ENCODE measurements at places on chromosomes 2 and 18.

DNA sequence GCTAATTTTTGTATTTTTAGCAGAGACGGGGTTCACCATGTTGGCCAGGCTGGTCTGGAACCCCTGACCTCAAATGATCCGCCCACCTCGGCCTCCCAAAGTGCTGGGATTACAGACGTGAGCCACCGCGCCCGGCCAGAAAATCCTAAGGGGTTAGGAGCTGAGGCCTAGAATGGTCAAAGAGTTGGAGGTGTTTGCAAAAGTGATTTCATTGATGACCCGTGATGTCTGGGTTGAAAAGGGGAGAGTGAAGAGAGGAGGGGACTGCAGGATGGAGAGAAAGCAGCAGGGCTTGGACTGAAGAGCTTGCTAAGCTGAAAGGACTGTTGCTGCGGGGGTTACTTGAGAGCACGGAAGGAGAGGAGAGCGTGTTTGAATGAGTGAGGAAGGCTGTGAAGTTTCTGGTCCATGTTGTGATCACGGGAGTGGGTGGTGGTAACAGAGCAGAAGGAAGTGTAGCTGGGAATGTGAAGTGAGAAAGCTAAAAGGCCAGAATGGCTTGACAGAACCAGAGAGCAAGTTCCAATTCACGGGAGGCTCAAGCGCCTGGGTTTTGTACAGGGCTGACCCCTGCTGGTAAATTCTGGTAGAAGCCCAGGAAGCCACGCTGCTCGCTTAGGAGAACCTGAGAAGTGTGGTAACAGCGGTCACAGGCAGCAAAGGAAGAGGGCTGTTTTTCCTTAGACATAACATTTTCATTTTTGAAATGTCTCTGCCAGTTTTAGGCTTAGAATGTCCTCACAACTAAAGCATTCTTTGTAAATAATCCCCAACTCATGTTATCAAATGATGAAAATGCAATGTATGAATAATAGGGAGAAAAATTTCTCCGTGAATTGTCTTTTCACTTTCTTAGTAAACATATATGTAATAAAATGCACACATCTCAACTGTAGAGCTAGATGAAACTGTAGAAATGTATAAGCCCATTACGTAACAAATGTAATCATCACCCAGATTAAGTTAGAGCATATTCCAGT lies 40.5 kb upstream of the ACTR2 start:
- peak; percentile 55 for DNase-seq

DNA sequence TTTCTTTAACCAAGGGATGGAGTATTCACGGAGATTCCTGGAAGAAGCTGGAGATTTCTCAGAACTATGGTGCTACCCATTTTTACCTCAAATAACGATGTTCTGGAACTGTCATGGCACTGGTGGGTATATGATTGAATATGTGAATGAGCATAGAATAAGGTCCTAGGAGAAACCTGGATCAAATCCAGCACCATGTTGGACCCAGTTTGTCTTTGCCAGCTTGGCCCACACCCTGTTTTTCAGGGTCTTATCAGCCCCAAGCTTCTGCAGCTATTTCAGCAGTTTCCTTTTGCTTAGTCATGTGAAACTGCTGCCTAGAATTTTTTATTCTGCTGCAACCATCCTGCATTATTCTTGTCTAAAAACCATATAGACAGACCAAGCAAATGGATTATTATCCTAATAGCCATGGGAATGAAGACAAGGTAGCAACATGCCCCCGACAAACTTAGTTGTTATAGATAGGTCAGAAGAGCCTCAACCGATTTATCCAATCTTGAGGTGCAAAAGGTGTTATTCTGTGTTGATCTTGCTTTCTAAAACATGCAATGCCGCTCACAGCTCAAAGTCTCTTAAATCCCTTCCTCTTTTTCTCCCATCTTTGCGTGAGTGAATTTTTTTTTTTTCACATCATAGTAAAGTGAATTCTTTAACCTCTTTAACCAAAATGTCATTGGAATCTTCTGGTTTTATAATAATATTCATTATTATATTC lies 133.6 kb downstream of the PRPF40A start:
- no peak for DNase-seq

DNA sequence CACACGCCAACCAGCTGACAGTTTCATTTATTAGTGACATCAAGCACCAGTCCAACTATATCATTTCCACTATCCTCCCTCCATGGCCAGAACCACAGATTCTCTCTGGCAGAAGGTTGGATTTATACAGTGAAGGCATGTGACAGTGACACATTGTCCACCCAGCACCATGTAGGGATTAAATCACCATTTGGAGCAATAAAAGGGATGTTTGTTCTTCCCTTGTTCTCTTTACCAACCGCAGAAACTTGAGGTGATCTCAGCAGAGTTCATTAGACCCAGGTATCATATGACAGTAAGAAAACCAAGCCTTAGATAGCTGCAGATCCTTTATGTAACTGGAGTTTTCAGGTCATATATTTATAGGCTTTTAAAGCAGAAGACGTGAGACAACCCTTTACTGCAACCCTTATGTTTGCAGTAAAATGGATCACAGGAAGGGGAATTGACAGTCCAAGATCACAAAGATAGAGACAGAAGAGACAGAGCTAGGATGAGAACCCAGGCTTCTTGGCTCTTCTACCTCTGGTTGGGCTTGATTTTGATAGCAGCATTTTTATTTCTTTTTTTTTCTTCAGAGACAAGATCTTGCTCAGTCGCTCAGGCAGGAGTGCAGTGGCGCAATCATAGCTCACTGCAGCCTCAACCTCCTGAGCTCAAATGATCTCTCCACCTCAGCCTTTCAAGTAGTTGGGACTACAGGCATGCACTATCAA lies 80.1 kb downstream of the XDH start:
- DNase-seq: no peak

DNA sequence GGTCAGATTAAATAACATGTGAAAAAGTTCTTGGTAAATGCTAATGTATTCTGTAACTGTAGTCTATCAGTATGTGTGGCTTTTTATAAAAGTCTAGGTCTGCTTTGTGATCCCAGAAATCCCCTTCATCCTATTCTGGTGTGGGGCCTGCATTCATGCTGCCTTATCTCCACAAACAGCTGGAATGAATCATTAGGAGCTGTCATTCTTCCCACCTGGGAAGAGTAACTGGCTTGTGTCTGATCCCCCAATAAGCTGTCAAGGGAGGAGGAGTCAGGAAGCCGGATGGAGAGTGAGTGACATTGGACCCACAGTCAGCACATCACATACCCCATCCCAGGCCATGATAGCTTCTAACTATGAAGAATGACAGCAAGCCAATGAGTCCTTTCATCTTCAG lies 81.1 kb upstream of the EPHA4 start:
- no peak for DNase-seq

DNA sequence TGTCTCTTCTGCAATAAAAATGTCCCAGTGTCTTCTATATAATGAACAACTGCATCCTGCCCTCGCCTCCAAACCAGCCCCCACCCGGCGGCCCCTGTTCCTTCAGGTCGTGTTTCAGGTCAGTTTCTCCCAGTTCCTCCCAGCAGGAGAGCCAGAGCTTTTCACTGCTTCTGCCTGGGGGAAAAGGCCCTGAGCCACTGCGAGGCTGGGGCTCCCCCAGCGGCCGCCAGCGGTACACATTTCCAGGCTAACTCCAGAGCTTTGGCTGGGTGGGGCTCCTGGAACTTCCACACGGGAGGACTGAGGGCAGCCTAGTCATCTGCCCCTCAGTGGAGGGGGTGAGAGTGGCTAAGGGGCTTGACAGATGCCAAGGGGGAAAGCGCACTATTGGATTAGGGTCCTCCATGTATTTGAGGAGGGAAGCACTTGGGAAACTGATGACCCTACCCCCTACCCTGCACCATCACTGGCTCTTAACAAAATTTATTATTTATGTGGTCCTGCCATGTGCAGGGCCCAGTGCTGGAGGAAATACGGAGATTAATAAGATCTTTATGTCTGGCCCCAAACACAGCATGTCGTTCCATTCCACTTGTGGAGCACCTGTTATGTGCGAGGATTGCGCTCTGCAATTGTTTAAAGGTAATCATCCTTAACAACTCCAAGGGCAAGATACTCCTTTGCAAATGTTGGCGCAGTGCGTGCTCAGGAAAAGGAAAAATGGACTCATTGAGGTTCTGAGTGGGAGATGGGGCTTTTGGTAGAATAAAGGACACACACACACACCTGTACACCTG lies 17.3 kb upstream of the CYS1 start:
- peak; percentile 36 for DNase-seq

DNA sequence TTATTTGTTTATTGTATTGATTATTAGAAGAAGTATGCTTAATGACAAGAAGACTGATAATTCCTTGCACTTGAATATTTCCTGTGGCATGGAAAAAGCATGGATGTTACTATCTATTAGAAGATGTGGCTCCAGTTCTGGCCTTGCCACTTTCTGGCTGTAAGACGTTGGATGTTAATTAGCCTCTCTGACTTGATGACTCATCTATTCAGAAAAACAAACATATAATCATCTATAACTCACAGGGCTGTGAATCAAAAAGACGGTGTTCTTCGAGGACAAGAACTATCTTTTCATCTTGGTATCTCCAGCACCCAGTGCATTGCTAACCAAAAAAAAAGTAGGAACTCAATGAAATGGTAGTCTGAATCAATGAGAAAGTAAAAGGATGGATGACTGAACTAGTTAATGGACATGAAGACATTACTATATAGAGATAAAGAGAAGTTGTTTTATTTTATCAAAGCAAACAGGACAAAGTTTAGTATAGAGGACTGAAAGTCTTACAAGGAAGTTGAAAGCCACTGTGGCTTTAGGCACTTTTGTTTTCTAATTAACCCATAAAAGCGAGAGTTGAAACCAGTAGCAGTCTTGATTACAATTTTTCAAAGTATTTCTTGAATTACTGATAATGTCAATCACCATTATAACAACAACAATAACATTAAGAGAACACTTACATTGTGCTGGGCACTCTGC lies 145.3 kb downstream of the RND3 start:
- no peak for DNase-seq

- DNase-seq: no peak
Observed at GRCh38 chr2:74675090-74675489, 21.0 kb downstream of the SEMA4F start.

DNA sequence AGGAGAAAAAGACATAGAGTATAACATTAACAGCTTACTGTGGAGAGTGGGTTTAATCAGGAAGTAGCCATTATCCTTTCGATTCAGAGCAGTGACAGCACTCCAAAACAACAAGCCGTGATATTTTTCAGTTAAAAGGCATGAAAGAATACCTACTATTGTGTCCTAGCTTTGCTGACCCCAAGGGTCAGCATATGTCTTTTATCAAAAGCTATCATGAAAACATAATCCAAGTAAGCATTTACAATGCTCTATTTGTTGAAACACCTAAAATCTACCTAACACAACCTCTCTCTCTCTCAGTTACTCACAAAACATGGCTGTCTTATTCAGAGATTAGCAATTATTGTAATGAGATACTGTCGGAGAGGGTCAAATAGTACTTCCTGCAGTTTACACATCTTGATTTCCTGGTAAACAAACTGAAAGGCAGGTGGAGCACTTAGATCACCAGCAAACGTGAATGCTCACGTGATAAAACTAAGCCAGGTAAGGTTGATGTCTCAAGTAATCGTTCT lies 100.0 kb downstream of the BAZ2B start:
- no peak for DNase-seq

GRCh38 chr2:42328148-42328833 lies 32.7 kb downstream of the COX7A2L start:
- DNase-seq: no peak

GRCh38 chr18:13809531-13810255 lies 14.3 kb upstream of the MC5R start:
- no peak for DNase-seq

DNA sequence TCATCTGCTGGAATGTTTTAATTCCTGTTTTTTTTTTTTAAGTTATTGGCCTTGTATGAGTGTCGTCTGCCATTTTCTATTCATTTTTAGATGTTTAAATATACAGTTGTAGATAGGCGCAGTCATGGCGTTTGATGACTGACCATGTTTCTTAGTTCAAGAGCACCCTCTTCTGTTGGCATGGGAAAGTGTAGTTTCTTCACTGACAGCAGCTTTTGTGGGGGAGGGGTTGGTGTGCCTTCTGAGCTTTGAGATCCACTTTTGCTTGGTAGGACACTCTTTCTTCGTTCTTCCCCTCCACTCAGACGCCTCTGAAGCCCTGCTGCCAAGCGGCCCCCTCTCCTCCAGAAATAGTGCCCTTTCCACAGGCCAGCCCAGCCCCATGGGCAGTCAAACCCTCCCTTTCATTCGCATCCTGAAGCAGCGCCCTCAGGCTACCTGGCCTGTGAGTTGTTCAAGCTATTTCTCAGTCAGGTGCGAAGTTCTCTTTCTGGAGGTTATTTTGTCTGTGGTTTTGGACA lies 492.0 kb downstream of the TNS1 start:
- DNase-seq: no peak

DNA sequence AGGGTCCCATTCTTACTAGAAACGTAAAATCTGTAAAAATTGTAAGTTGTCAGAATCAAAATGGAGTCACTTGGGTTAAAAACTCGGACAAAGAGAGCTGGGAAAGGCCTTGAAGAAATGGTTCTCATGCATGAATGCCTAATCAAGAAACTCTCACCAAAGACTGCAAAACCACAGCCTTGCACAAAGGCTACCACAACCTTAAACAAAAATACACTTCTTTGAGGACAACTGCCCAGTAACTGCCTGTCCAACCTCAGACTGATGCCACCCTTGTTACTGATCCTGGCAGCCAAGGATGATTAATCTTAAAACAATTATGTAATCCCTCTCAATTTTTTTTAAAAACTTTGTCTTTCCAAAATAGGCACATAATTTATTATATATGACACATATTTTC lies 299.3 kb downstream of the CCDC85A start:
- no peak for DNase-seq

- DNase-seq: no peak
Observed at GRCh38 chr2:118521960-118522359, 325.5 kb downstream of the EN1 start.

GRCh38 chr2:192157776-192158175 lies 37.0 kb downstream of the TMEFF2 start:
- no peak for DNase-seq

- DNase-seq: no peak
Observed at GRCh38 chr2:118372886-118373830, 284.9 kb downstream of the INSIG2 start.

- DNase-seq: no peak
Observed at GRCh38 chr2:16136461-16137035, 196.2 kb downstream of the MYCN start.

GRCh38 chr2:857937-858336 lies 92.7 kb upstream of the SNTG2 start:
- no peak for DNase-seq

DNA sequence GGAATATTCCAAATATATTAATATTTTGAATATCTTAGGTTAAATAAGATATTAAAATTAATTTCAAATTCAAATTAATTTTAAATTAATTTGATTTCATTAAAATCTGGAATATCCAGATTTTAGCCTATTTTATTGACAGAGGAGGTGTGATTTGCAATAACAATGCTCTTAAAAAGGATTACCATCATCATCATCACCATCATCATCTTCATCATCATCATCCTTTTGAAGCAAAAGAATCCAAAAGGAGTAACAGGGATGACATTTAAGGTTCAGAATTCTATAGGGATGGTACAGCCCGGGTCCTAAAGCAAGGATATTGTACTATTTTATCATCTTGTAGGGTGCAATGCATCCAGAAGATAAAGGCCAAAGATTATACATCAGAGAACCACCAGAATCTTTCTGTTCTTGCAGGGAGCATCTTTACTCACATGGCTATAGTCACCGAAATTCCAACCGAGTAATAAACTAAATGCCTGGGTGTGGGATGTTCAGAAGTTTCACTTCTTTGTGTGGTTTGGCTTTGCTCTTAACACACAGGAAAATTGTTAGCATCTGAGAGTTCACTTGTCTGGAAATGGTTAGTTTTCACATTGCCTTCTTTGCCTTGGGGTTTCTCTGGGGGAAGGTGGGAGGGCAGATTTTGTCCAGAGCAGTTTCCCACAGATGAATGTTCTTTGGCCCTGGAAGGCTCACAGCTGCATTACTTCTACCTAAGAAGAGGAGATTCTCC lies 99.1 kb upstream of the ITGA6 start:
- no peak for DNase-seq
